Activated CD4-positive, alpha-beta T cell treated with anti-CD3 and anti-CD28 coated beads, Interleukin-2, amount 50 U/mL, for 16 hours (primary cell): ENCODE measurements at places on chromosomes 7 and 10.
A peak's percentile ranks its signal among the peaks of the same experiment; 100 is the strongest.

GRCh38 chr7:151552352-151553028 is 32.8 kb upstream of the RHEB start:
- DNase-seq = no peak

DNA sequence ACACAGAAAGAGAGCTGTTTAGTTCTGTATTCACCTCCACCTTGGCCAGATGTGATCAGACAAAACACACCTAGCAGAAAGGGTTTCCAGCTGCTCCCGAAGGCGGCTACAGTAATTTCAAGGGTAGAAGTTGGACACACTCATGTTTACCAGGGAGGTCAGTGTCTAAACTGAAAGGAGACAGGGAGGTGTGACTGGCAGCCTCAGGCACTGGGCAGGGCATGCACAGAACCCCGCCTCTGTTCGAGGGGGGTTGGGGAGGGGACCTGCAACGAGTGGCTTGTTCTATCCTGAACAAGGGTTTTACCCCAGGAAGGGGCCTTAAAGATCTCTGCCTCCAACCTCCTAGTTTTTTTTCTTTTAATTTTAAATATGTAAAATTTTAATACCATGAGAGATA is 49.6 kb downstream of the BPGM start:
- no peak for DNase-seq

- no peak for DNase-seq
These were observed 1260.3 kb downstream of the XPNPEP1 start for GRCh38 chr10:108662975-108663374.

DNA sequence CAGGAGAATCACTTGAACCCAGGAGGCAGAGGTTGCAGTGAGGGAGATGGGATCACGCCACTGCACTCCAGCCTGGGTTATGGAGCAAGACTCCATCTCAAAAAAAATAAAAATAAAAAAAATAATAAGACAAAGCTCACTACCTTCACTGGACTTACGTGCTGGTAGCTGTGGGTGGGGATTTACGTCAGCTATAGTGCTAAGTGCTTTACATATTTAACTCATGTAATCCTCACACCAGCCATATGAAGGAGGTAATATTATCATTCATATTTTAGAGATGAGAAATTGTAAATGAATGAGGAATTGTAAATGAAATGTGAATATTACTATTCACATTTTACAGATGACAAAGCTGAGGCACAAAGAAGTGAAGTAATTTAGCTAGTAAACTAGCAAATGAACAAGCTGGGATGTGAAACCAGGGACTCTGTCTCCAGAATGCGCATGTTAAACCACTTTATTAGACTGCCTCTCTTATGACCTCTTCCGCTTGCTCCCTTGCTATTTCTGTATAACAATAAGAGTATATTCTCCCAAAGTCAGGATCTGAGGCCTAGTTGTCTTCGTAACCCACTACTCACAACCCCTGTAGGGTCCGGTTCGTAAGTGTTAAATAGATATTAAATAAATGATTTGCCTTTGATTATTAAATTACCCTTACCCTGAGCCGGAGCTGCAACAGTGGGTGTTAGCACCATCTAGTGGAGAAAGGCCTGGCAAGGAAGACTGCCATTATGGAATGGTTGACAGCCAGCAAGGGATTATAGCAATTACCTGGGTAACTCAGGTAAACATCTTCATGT is 70.2 kb downstream of the HTR7 start:
- DNase-seq = peak; percentile 26

DNA sequence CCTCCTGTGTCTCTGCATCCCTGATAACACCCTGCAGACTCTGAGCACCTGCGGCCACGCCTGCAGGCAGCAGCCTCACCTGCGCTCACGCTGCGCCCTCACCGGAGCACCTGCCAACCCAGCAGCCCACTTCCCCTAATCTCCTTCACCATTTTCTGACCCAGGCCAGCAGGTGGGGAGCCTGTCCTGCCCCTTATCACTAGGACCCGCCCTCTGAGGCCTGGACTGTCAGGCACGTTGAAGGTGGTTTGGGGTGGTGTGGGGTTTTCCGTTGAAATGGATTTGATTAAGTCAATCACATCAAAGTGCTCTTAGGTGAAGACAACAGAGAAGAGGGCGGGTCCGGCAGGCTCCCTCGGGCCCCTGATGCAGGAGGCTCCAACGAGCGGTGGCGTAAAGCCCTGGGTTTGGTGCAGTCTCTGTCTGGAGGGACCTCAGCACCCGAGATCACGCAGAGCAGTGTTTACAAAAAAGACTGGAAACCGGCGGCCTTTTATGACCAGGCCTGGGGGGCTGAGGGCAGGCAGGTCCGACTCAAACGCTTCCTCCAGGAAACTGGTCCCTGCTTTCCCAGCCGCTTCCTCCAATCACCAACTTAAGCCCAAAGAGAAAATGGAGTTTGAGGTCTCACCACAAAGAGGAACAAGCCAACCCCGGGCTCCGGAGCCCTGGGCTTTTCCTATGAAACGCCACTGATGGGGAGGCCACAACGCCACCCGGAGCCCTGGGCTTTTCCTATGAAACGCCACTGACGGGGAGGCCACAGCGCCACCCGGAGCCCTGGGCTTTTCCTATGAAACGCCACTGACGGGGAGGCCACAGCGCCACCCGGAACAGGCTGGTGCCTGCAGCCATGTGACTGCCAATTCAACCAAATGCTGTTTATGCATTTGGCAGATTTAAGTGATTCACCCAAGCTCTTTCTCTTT is 45.5 kb downstream of the DPYSL4 start:
- DNase-seq = peak; percentile 21

- DNase-seq = peak; percentile 75
These were observed 31.9 kb downstream of the PIP4K2A start for GRCh38 chr10:22682237-22683139.
